ENCODE measurements at places on chromosomes 12 and 14.

GRCh38 chr14:34034447-34035176 lies 83.7 kb upstream of the EGLN3 start:
- DNase-seq, result no peak

- peak; percentile 24 for DNase-seq
Observed at GRCh38 chr12:98572010-98572409, 21.5 kb upstream of the SLC25A3 start.

DNA sequence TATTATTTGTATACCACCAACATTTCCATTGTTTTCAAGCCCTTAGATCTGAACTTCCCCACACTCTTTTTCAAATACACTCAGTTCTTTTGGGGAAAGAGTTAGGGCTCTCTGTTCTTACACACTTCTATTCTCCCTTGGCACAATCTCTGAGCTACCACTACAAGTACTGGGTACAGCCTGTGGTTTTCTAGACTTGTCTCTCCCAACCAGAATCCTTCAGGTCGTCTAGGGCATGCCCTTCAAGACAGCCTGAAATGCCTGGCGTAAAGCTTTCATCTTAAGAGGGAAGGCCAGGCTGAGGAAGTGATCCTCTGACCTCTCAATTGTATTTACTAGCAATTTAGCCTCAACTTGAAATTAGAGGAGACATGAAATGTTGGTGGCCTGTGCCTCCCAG lies 1442.0 kb downstream of the AACS start:
- no peak for DNase-seq

GRCh38 chr12:104094284-104094683 lies 30.0 kb downstream of the HCFC2 start:
- no peak for DNase-seq

- peak; percentile 74 for DNase-seq
Observed at GRCh38 chr12:51323966-51324895, at the start of gene BIN2. BIN2 (minus strand) TSS chr12:51324174; CDS start chr12:51324102, 72 bp downstream.

DNA sequence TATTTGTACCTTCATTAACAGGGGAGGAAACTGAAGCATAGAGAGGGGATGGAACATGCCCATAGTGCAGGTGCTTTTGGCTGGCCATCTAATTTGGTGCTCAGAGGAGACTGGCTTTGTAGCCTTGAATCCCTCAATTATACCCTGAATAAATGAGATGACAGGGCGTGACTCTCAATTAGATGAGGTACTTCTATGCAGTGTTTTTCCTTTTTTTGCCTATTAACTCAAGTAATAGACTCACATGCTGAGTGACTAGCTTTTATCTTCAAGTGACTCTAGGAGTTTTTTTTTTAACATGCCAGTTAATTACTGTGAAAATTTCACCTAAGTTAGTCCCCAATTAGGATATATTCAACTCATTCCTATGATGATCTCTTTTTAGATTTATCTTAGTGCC lies 243.7 kb downstream of the DACT1 start:
- no peak for DNase-seq

DNA sequence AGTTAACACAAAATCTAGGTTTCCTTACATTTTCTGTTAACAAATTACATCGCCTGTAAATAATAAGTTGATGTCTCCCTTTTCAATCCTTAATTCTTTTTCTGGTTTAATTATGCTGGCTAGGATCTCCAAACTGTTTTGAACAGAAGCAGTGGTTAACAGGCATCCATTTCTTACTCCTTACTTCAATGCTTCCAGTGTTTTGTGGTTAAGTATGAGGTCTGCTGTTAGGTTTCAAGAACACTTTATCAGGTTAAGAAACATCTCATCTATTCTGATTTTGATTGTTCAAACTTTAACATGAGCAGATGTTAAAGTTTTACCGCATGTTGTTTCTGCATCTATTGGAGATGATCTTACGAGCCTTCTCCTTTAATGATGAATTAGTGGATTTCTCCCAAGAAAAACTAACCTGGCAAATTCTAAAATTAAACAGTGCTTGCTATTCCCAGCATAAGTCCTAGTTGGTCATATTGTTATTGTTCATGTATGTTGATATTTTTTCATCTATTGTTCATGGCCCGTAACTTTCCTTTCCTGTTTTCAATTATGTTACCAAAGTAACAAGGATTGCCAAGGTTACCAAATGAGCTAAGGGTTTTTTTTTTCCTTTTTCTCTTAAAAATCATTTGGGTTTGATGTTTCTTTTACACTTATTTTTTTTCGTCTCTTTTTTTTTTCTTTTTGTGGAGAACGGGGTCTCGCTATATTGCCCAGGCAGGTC lies 33.4 kb downstream of the POLE start:
- DNase-seq, result no peak

DNA sequence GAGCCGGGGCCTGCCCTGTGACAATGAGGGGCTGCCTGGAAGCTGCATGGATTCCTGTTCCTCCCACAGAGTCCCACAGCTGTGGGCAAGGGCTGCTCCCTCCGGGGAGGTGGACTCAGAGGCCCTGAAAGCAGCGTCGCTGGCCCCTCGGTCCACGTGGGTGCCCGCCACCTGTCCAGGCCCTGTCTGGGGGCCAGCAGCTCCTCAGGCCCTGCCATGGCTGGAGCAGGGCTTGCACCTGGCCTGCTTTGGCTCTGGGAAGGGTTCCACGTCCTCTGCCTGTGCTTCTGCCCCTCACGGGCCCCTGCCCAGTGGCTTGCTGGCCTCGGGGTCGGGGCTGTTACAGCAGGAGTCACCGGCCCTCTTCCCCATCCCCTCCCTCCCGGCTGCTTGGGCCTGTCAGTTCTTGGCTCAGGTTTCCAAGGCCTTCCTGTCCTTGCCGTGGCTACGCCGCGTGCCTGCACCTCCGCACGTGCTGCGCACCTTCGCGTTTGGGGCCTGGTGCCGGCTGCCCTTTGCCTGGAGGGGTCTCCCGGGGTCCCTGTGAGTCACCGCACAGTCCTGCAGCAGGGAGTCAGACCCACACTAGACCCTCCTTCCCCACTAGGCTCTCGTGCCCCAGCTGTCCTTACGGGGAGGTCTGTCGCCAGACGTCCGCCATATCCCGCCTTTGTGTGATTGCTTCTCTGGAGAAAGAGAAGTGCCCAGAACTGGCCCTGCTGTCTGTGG lies 5.8 kb downstream of the FBRSL1 start:
- no peak for DNase-seq

GRCh38 chr12:78018939-78019338 lies 188.2 kb downstream of the NAV3 start:
- no peak for DNase-seq

GRCh38 chr14:77098529-77099353 lies 683 bp downstream of the CIPC start:
- peak; percentile 24 for DNase-seq
